Stimulated activated CD4-positive, alpha-beta T cell treated with anti-CD3 and anti-CD28 coated beads, Interleukin-1b, Interleukin-23, amount 100 ng/mL, for 24 hours (primary cell): ENCODE measurements at places on chromosomes 11 and 22.

DNA sequence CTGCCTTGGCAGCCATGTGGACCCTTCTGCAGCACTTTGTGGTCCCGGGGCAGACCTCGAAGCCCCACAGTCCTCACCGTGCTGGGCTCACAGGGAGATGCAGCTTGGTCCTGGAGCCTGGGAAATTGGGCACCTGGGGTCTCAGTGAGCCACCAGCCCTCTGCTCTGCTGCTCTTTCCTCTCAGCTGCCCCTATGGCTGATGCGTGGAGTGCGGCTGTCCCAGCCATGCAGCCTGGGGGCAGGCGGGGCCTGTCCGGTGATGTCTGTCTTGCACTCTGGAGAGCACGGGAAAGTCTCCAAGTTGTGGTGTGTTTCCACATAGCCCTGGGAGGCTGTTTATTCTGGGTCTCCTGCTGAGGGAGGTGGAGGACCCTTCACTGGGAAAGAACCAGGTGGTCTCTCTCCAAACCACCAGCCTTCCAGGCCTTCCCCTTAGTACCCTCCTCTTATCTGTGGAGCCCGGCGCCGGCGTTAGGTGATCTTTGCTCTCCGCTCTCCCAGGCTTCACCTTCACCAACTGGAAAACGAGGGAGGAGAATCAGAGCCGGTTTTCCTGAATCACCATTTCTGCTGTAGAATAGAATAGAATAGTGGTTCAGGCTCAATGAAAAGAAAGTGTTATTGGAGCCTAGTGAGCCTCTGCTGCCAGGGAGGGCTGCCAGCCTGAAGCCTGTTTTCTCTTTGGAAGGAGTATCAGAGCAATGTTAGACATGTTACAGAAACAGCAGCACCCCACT lies 41.2 kb upstream of the GRAMD4 start:
- DNase-seq: no peak

GRCh38 chr11:66242095-66242765 lies 26.2 kb upstream of the RAB1B start:
- DNase-seq: no peak

- DNase-seq: no peak
Measured at GRCh38 chr11:56905442-56905841, 83.3 kb upstream of the OR5AK2 start.

DNA sequence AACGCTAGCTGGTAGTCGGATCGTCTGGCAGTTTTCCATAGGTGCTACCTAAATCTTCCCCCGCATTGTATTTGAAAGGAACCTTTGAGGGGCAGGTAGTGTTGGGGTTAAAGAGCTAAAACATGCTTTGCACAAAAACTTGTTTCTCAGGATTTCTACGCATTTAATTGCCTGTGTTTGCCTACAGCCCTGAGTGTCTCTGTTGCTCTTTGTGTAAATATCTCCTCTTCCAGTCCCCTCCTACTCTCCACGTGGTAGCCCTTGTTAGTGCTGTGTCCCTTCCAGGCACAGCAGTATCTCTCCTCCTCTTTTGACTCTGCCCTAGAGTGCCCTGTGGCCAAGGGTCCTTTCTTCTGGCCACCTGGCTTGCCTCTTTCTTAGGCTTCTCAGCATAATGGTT lies 81.7 kb downstream of the BARX2 start:
- no peak for DNase-seq

DNA sequence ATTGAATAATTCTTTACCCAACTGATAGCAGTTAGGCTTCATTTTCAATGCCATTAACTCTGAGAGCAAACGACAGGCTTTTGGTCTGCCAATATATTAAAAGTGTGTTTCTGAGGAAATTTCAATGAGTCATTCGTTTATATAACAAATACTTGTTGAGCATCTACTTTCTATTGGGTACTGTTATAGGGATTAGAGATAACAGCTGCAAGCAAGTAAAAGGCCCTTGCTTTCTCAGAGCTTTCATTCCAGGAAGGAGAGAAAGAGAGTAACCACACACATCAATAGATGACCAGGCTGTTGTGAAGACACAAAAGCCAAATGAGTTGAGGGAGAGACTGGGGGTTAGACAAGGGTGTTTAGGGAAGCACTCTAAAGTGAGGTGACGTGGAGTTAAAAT lies 35.7 kb downstream of the CD44 start:
- DNase-seq: no peak

DNA sequence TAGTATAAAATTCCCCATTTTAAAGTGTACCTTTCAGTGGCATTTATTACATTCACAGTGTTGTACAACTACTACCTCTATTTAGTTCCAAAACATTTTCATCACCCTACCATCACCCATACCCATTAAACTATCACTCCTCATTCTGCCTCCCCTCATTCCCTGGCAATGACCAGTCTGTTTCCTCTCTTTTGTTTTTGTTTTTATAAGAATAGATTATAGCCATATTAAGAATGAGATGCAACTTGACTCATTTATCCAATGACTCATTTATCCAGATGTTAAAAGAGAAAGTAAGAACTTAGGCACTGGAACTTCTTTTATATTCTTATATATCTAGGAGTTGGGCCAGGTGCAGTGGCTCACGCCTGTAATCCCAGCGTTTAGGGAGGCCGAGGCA lies 156.3 kb downstream of the FAT3 start:
- DNase-seq: no peak
